ENCODE measurements at places on chromosomes 2 and 18. TPM values are rescaled to one million over a fixed set of nuclear protein-coding genes. Genes with fewer than 3 reads are reported as not detected.

The RBBP8 gene
- total RNA-seq = 97.8 TPM

The STAT4 gene
- total RNA-seq = 47.9 TPM

The EFR3B gene
- total RNA-seq = 0.12 TPM

- no peak for DNase-seq
These were observed 68.7 kb upstream of the CABLES1 start for GRCh38 chr18:23066504-23067039.

DNA sequence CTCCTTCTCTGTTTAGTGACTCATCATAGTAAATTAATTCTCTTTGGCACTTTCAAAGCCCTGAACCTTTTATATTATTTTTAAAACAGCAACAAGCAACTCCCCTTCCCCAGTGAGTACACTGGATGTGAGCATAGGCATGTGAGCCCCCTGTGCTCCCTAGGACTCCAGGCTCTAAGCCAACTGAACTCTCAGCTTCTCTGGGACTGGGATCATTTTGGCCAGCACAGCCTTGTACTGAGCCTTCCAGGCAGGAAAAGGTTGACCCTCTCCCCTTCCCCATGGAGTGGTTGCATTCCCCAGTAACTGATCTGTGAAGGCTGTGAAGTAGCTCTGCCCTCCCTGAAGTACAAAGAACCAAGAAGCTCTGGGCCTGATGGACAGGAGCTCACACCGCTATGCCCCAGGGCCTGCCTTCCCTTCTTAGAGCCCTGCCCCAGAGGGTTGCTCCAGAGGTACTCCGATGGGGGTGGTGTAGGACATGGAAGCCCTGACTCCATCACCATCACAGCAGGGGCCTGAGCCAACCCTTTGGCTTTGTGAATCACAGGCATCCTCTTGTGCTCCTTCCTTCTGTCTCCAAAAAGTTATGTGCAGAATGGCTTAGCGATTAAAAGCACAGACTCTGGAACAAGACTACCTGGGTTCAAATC is 57.8 kb downstream of the ADD2 start:
- DNase-seq = no peak

GRCh38 chr2:82636402-82637020 is 1822.6 kb downstream of the SUCLG1 start:
- no peak for DNase-seq

Measured in activated CD4-positive, alpha-beta T cell treated with anti-CD3 and anti-CD28 coated beads, Interleukin-2, amount 10 ng/mL, durations not matched to agents 24 days and 14 days (primary cell).